GM04504 (cell line): ENCODE measurements at places on chromosomes 3 and 15.
A peak's percentile ranks its signal among the peaks of the same experiment; 100 is the strongest.

GRCh38 chr3:120028271-120029047, 65.8 kb downstream of the GSK3B start:
- DNase-seq, result no peak

GRCh38 chr3:23312866-23313265, 109.7 kb downstream of the UBE2E2 start:
- no peak for DNase-seq

DNA sequence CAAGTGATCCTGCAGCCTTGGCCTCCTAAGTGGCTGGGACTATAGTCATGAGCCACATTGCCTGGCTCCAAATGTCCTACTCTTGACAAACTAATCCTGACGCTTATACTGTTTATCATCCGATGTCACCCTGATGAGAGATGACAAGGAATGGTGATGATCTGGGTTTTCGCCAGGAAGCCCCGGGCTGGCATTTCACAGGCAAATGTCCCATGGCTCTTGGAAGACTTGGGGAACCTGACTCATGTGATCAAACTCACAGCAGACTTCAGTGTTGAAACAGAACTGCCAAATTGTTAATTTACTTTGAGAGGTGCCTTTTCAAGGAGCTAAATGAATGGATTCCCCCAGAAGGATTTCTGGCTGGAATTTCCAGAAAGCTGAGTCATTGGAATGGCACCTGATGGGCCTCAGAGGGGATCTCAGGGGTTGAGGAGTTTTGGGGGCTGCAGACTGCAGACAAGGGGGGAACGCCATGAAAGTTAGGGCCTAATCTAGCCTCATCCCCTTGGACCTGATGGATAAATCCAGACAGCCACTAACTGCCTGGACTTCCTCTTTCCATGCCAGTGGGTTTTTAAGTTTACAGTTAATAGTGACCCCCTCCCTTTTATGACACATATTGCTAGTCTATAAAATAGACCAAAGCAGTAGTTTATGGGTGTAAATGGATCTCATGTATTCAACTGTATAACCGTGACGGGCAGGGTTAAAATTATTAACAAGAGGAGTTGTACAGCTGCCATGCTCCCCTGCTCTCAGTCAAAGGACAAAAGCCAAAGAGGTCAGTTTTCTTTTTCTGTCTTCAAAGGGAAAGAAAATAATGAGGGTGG, 146.6 kb downstream of the CHSY1 start:
- no peak for DNase-seq

DNA sequence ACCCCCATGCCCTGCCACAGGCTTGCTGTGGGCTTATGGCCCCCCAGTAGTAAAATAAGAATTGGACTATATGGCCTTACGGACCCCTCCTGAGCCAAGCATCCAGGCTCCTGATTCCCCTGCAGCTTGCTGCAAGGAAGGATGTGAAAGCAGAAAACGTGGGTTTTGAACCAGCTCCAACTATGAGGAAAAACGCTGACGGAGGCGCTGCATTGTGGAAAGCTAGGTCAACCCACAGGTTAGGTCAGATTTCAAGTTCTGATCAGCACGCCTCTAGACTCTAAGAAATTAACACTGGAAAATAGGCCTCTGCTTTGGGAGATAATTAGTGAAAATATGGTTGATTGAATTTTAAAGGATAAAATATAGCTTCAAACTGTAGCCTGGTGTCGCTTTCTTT, 195.4 kb upstream of the HES1 start:
- no peak for DNase-seq

- DNase-seq, result no peak
Measured at GRCh38 chr3:10263646-10264363, 15.5 kb downstream of the TATDN2 start.

- DNase-seq, result peak; percentile 84
Measured at GRCh38 chr15:89888214-89888804, 5.5 kb downstream of the AP3S2 start.

DNA sequence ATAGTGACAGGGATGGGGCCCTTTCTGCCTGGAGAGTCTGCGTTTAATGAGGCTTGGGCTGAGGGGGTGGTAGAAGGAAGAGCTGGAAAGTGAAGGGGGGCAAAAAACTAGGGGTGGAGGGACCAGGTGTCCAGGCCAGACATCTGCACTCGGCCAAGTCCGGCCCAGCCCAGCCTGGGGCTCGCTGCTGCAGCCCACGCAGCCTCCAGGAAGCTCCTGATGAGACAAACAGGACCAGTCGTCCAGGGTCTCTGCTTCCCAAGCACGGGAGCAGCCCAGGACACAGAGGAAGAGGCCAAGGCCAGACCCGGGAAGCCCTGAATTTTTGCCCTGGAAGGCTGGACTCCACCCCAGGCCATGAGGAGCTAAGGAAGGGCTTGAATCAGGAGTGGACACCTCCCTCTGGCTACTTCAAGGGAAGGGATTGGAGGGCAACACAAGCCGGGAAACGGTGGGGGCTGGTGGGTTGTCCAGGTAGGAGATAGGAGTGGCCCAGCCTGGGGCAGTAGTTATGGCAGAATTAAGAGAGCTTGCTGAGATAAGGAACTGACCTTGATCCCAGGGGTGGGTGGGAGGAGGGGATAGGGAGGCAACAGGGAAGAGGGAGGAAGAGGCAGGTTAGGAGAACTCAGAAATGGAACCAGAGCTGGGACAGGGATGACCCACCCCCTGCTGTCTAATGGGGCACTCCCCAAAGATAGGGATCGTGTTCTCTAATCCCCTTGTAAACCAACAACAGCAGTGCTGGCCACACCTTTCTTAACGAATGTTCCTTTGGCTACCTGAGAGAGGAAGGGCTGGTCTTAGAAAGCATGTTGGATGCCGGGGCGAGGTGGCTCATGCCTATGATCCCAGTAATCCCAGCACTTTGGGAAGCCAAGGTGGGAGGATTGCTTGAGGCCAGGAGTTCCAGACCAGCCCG, 89.5 kb downstream of the ANP32A start:
- DNase-seq, result no peak

- DNase-seq, result no peak
Measured at GRCh38 chr3:143784446-143784845, 63.8 kb downstream of the SLC9A9 start.

- DNase-seq, result no peak
Measured at GRCh38 chr3:95705786-95706418, 1108.5 kb upstream of the EPHA6 start.

GRCh38 chr3:142947799-142948575, 15.5 kb downstream of the PAQR9 start:
- no peak for DNase-seq
